ENCODE measurements at places on chromosomes 4 and X.

- DNase-seq = no peak
Observed at GRCh38 chrX:154797006-154797405, 8.3 kb downstream of the MPP1 start.

GRCh38 chr4:168647646-168648375 lies 151.0 kb downstream of the PALLD start:
- DNase-seq = no peak

GRCh38 chrX:71619193-71619592 lies 882 bp upstream of the CXCR3 start:
- peak; percentile 37 for DNase-seq

DNA sequence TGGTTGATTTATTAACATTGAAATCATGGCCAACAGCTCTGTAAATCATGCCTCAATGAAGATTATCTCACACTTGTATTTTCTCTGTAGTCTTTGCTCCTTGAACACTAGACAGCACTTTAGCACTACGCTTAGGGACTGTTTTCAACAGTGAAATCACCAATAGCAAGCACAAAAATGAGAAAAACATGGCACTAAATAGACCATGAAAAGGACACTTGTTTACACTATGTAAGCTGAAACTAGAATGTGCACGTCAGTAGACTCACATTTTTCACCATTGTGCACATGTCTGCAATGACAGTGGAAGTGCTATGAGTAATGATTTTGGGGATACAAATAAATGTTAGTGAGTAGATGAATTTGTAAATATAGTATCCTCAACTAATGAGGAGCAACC lies 3.1 kb downstream of the BMP2K start:
- no peak for DNase-seq

GRCh38 chrX:12984603-12985319 lies 9.9 kb downstream of the TMSB4X start:
- DNase-seq = no peak

DNA sequence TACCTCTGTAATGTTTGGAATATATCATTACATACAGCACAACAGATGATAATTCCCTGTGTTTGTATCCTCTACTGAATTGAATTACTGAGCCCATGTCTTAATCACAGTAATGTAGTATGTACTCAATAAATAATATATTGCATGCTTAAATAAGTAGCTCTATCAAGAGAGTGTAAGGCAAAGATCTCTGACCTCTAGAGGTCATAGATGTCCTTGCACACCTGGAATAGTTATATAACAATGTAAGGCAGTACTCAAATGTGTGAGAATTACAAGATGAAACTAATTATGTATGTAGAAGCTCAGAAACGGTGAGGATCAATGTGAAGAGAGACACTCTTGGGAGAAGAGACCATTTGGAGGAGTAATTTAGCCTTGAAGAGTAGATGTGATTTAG lies 14.3 kb upstream of the GCNA start:
- no peak for DNase-seq

GRCh38 chr4:48699475-48699874 lies 80.6 kb downstream of the FRYL start:
- no peak for DNase-seq

DNA sequence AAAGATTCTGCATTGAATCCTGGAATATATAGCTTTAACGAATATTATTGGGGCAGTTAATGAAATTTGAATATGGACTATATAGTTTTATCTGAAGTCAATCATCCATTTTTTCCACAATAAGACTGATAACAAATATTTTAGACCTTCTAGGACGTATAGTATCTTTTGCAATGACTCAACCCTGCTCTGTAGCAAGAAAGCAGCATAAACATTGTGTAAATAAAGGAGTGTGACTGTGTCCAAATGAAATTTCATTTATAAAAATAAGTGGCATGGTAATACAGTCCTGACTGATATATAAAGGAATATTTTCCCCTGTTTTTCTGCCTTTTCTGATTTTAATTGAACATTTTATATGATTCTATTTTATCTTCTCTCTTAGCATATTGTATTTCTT lies 947.7 kb upstream of the SLIT2 start:
- no peak for DNase-seq

DNA sequence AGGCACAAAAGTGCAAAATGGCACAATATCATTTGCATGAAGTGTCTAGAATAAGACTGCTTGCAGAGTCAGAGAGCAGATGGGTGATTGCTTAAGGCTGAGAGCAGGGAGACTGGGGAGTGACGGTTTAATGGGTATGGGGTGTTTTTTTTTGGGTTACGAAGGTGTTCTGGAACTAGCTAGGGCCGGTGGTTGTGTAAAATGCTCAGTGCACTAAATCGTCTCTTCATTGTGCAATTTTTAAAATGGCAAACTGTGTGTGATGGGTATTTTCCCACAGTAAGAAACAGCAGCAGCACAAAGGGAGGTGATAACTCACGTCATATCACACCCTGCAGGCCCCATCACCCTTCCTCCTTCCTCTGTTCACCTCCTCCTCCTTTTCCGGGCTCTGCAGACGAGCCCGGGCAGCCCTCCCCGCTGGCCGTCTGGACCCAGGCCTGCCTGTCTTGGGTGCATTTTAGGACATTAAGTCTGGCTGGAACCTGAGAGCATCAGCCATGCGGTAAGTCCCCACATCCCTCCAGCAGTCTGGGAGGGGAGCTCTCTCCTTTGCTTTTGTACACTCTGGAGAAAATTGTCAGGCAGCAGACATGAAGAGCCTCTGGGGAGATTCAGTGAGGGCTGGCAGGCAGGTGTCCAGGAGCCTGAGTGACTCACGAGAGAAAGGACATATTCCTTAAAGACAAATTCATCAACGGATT lies 42.7 kb downstream of the ASMT start:
- peak; percentile 77 for DNase-seq

DNA sequence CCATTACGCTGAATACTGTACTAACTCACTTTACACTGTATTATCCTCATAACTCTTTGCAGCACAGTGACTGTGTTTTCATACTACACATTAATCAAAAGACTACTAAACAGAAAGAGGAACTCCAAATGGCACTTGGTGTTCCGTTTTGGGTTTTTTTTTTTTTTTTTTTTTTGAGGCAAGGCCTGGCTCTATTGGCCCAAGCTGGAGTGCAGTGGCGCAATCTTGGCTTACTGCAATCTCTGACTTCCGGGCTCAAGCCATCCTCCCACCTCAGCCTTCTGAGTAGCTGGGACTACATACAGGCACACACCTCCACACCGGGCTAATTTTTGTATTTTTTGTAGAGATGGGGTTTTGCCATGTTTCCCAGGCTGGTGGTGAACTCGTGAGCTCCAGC lies 10.7 kb downstream of the KLHL8 start:
- DNase-seq = no peak

DNA sequence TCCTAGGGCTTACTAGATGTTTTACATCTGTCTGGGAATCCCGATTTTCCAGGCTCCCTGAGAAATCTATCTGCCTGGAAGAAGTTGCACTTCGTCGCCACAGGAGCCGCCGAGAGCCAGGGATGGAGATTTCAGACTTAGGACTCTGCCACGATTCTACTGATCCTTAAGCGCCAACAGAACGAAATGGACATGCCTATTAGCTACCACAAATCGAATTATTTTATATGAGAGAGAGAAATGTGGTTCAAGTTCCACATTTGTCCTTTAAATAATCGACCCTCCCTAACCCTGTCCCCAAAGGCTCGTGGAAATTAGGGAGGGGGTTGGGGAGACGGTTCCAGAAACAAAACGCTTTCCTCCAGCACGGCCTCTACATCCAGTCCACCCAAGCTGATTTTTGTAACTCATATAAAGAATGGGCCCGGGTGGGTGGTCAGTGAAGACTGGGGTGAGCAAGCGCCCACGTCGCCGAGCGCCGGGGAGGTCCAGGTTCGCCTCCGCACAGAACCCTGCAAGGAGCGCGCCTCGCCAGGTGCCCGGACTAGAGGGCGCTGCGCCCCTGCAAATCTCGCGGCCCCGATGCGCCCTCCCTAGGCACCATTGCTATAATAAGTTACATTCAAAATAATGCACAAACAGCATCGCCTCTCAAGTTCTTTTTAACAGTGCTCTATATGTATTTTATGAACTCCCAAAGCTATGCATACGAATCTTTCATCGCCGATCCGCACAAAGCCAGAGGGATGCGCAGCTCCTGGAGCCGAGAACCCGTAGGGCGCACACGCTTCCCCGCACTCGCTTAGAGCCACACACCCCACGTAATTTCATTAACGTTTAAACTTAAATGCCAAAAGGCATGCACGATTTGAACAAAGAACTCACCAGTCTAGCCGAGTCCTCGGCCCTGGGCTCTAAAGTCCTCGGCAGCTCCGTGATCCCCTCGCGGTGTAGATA lies 2.1 kb upstream of the FAT1 start:
- no peak for DNase-seq

DNA sequence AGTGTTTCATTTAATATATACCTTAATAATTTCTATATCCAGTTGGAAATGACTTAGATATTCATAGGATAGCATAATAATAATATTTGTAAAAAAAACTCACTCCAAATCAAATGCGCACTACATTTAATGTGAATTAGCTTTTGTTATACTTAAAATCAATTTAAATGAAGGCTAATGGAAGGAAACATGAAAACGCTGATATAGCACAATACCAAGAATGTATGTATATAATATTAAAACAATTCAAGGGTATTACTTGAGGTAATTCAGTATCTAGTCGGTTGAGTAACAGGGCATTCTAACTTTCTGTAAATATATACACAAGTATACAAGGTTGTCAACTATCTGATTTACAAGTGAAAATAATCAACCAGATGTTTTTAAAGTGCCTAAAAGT lies 307.1 kb upstream of the TEX13C start:
- DNase-seq = no peak

- no peak for DNase-seq
Observed at GRCh38 chr4:36489798-36490197, 208.4 kb downstream of the DTHD1 start.

DNA sequence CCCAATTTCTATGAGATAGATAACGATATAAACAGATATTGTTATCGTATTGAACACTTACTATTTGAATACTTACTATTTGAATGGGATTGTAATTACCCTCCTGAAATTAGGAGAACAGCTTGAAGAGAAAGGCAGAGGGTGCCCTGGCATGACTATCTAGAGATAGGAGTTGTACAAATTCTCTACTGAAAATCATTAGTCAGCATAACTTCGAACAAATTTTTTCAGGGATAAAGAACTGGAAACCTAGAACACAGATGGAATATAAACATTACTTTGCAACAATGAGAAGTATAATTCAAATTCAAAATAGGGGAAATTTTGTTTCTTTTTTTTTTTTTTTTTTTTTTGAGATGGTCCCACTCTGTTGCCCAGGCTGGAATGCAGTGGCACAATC lies 1096.8 kb downstream of the C4orf33 start:
- no peak for DNase-seq

GRCh38 chrX:44055638-44056037 lies 82.4 kb upstream of the NDP start:
- no peak for DNase-seq

DNA sequence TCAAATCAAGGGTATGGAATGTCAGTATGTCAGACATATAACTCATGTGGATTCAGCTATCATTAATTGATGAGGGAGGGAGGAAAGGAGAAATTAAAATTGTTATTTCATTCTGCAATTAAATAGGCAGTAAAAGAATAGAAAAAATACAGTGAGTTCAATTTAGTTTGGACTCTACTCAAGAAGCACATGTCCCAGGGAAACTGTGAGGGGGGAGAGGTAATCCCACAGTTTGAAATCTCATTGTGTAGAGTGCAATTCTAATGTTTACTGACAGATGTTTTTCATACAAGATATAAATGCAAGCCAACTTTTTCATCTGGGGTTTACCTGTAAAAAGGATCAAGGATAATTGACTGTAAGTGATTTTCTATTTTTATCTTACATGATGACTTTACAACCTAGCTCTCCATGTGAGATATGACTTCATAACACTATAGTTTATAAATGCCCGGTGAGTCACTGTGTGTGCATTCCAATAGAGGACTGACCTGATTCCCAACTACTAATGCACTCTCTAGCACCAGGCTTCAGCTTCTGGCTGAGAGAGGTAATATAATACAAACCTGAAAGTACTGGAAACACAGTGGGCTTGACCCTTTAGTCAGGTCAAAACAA lies 35.2 kb upstream of the SCD5 start:
- no peak for DNase-seq

DNA sequence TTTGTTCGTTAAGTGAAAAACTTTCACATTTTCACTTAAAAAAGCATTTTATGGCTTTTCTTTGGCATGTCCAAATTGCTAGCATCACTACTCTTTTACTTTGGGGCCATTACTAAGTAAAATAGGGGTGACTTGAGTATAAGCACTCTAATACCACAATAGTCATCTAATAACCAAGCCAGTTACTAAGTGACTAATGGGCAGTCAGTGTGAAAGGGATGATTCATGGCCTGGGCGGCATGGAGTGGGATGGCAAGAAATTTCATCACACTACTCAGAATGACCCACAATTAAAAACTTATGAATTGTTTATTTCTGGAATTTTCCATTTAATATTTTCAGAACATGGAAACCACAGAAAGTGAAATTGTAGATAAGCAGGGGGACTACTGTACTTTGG lies 60.9 kb downstream of the BMP15 start:
- DNase-seq = no peak

- DNase-seq = no peak
Observed at GRCh38 chr4:108454227-108454626, 166.1 kb upstream of the RPL34 start.

DNA sequence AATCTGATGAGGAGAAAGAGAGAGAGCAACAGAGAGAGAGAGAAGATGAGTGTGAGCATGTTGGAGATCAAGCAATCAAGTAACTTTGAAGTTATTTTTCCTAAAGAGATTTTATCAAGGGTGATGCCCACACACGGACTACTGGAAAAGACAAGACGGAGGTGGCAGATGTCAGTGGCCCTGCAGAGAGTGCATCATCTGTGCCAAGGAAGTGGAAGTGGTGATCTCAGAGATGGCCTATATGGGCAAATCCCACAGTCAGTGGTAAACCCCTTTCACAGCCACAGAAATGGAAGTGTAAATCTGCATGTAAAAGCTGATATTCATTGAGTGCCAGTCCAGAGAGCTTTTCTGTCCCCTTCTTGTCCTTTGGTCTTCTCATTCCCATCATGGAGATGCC lies 577.2 kb upstream of the AADAT start:
- DNase-seq = no peak

GRCh38 chr4:141686146-141686775 lies 49.9 kb downstream of the IL15 start:
- DNase-seq = no peak

All from naive thymus-derived CD8-positive, alpha-beta T cell (primary cell).